ENCODE measurements at places on chromosomes 1 and 21.

DNA sequence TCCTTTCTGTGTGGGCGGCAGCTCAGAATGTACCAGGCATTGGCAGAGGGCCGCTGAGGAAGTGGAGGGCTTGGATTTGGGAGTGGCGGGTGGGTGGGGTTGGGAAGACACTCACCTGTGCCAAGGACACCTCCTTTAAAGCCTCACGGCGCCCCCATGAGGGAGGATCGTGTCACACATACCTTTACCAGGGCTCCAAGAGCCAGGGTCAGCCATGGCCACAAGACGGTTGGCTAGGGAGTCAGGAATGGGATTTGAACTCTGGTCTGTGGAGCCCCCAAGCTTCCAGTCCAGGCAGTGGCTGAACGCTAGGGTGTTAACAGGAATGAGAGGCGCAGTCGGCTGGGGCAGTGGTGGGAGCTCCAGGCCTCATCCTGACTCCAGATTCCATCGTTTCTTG is 4.6 kb downstream of the NBL1 start:
- DNase-seq = no peak

GRCh38 chr1:80158266-80158665 is 1151.7 kb upstream of the ADGRL4 start:
- no peak for DNase-seq

DNA sequence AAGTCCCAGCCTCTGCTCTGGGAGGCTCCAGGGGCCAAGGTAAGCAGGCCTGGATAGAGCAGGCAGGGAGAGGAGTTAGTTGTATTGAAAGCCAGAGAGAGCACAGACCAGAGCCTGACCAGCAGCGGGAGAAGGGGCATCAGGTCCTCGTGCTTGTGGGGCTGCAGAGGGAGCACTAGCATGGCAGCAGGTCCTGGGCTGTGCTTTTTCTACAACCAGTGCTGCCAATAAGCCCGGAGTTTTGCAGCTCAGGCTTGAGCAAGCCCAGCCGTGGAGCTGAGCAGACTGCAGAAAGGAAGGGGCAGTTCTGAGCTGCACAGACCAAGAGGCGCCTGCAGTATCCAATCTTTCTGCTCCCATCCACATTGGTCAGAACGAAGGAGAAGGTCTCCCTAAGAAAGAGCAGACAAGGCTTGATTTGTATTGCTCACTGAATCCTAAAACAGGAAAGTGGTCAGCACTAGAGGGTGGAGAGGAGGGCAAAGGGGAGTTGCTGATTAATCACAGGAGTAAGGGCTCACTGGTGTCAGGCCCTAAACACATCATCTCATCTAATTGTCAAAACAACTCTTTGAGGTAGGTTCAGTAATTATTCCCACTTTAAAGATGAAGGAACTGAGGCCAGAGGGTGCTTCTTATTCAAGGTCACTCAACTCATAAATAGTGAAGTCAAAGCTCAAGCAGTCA is 2.7 kb downstream of the DENND2D start:
- no peak for DNase-seq

GRCh38 chr1:91889717-91890459 is 3.9 kb upstream of the TGFBR3 start:
- no peak for DNase-seq
